ENCODE measurements at places on chromosomes 4 and X.

GRCh38 chrX:20116087-20116576, 575 bp downstream of the MAP7D2 start:
- DNase-seq = no peak

- no peak for DNase-seq
Observed at GRCh38 chrX:130097507-130098209, 12.6 kb downstream of the ELF4 start.

DNA sequence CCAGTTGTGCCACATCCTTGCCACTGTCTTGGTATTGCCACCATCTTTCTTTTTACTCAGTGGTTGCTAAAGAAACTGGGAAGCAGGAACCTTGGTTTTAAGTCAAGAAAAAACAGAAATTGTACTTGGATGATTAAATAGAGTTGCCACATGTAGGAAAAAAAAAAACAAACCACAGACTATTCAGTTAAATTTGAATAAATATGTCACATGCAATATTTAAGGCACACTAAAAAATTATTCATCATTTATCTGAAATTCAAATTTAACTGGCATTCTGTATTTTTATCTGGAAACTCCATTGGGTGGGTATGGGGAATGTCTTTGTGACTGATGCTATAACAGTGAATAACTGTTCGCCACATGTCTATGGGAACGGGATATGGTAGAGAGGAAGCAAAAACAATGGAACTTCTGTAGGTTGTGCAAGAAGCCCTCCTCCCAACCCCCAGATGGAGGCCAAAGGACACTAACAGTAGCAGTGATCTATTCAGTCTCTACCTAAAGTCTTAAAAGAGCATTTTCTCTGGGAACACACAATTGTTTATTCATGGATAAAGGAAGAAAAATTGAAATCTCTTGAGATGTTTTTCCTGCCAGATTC, 57.0 kb upstream of the PLAC8 start:
- DNase-seq = no peak

- DNase-seq = no peak
Observed at GRCh38 chr4:83019794-83020494, 9.3 kb upstream of the LIN54 start.

DNA sequence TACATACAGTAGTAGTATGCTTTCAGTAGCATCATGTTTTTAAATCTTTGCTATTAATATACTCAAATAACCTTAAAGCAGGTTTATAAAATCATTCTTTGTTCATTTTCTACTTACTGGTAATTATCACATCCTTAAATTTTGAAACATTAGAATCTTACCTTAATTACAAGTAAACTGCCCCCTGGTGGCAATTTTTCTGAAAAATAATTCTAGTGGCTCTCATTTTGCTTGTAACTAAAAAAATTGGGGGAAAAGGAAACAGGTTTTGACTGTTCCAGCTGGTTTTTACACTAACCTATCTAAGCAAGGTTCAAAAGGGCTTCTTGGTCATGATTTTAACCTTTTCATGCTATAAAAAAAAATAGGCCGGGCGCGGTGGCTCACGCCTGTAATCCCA, 18.5 kb upstream of the DCAF4L1 start:
- DNase-seq = no peak

- DNase-seq = no peak
Observed at GRCh38 chrX:132266583-132267355, 47.5 kb upstream of the RAP2C start.

DNA sequence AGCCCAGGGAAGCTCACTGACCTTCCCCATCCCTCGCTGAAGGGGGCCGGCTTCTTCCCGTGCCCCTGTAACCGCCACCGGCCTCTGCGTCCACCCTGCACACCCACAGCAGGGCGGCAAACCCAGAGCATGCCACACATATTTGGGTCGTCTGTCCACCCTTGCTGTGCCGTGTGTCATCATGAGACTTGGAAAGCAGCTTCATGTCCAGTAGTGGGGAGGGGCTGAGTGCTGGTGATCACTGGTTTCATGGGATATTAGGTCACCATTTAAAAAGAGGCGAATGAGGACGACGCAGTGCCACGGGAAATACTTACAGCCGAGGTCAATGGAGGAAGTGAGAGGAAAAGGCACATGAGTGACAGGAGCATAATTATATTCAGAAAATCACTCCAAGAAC, 74.8 kb downstream of the HTRA3 start:
- no peak for DNase-seq

DNA sequence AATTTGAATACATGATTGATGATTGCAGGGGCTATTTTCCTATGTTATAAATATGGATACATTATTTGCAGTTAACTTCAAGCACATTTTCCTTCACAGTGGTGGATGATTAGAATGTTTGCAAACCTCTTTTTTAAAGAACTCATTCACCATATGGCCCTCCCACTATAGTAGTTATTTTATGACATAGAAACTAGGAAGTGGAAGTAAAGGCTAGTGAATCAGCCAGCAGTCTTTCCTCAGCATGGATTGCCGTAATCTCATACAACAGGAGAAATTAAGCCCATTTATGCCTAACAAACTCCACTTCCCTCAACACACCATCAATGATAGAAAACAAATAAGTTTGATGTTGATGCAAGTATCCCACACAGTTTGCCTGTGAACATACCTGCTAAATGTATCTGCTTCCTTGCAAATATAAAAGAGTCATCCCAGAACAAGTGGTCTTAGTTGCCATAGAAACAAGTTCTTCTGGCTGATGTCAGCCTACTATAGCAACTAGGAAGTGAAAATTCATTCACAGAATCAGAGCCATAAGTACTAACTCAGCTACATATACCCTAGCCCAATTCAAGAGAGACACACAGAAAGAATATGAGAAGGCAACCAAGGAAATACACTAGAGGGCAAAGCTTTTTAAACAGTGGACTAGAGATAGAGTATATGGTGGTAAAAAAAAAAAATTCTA, 100.9 kb upstream of the RADX start:
- no peak for DNase-seq

Data from AG08396 (cell line).